Spleen (tissue), 13 donors: ENCODE measurements at places on chromosomes 5 and 9. TPM values are rescaled to one million over a fixed set of nuclear protein-coding genes. Genes with fewer than 3 reads are reported as not detected.

The SLC36A2 gene
- total RNA-seq: not detected

The KDM3B gene
- total RNA-seq: 74.5 TPM

The NFIB gene
- total RNA-seq: 50.3 TPM

The FBXW5 gene
- total RNA-seq: 170 TPM

The TRAF1 gene
- 24.2 TPM for total RNA-seq

The NEK6 gene
- total RNA-seq: 55.0 TPM

The ABO gene
- 1.1 TPM for total RNA-seq

The SCAMP1 gene
- total RNA-seq: 20.1 TPM

The PCDHGA12 gene
- total RNA-seq: 3.3 TPM

The GFPT2 gene
- total RNA-seq: 2.0 TPM

The VAV2 gene
- total RNA-seq: 31.4 TPM

The KCNT1 gene
- 31.6 TPM for total RNA-seq

The LRRC19 gene
- not detected for total RNA-seq

The SPATA31A3 gene
- total RNA-seq: not detected

The SLC25A2 gene
- 1.9 TPM for total RNA-seq

The EPB41L4A gene
- total RNA-seq: 13.1 TPM

The MAMDC4 gene
- 17.8 TPM for total RNA-seq

The SLC25A48 gene
- total RNA-seq: not detected

The GALT gene
- total RNA-seq: 83.7 TPM

The FOXD4L3 gene
- not detected for total RNA-seq

The PDE8B gene
- 1.6 TPM for total RNA-seq

The OR1Q1 gene
- not detected for total RNA-seq

The PCDHGA10 gene
- 5.6 TPM for total RNA-seq

The CDC20B gene
- total RNA-seq: not detected

The PCDHB7 gene
- total RNA-seq: 1.5 TPM

The FAM221B gene
- total RNA-seq: not detected

The SLC6A7 gene
- total RNA-seq: not detected

The DENND4C gene
- total RNA-seq: 41.0 TPM

The TRIM36 gene
- 6.3 TPM for total RNA-seq

The IL5 gene
- not detected for total RNA-seq

The GDA gene
- not detected for total RNA-seq

The ITK gene
- 81.1 TPM for total RNA-seq

The ZNF484 gene
- total RNA-seq: 21.8 TPM

The TTLL11 gene
- 12.8 TPM for total RNA-seq

The OR1J2 gene
- total RNA-seq: not detected

The MYMK gene
- total RNA-seq: not detected

The FGD3 gene
- 71.9 TPM for total RNA-seq

The ENTREP1 gene
- 2.6 TPM for total RNA-seq

The AMBP gene
- not detected for total RNA-seq

The LVRN gene
- total RNA-seq: 0.37 TPM
